Fibroblast of skin of left biceps (primary cell): ENCODE measurements at places on chromosomes 2 and 18.

DNA sequence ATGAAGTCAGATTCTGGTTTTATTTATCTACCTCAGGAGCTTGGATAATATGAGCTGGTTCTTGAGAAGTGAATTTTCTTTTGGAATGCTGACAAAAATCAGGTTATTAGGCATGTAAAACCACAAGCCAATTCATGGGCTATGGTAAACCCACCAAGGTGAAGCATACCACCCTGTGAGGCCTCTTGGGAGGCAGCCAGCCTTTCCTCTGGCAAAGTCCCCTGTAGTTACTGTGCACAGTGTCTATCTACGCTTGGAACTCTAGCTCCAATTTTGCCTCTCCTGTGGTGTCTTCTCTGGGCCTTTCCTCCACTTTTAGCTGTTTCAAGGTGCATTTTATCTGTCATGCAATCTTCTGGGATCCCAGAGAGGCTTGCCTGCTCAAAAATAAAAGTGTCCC lies 242.7 kb upstream of the ZSWIM2 start:
- no peak for DNase-seq

DNA sequence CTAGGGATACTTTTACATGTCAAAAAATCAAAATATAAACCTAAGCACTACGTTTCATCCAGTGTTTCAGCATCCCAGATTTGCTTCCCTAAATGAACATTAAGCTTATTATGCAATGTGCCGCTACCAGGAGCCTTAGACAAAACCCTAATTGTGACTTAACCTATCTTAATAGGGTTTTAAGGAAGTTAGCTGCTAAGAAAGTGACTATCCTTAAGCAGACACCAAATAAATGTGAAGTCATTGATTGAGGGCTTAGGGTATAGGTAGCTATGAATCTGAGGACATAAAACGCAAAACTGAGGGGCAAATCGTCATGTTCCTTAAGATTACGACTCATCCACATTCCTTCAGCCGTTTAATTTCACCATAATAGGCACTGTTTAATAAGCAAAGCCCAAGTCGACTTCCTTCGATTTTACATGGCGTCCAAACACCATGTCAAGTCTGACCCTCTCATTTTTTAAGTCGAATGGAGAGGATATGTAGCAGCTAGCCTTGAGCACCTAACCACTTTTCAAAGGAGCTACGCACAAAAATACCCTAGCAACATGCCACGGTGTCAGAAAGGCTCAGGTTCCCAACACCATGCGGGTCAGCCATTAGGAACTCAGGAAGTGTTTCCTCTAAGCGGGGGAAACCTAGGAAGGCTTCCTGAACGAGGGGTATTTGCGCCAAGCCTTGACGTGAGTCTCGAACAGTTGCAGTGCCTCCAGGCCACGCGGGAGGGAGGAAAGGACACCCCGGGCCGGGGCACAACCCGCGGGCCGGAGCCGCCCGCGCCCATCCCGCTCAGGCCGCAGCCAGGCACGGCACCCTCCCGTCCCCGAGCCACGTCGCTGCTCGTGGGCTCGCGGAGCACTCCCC lies 1.0 kb downstream of the HDLBP start:
- peak; percentile 7 for DNase-seq

GRCh38 chr2:202555356-202555755 lies 79.4 kb upstream of the FAM117B start:
- DNase-seq: no peak

DNA sequence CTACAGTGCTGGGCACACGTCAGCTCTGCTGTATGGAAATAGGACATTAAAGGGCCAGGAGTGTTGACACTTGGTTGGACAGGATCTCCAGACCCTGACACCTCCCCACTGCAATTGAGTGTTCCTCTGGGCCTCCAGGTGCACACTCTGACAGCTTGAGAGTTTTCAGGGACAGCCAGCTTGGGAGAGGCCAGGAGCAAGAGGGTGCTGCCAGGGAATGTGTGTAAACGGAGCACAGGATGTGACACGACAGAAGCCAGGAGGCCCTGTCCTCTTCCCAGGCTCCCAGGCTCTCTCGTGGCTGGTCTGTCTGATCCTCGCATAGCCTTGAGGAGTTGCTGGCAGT lies 318.1 kb upstream of the HS6ST1 start:
- no peak for DNase-seq

DNA sequence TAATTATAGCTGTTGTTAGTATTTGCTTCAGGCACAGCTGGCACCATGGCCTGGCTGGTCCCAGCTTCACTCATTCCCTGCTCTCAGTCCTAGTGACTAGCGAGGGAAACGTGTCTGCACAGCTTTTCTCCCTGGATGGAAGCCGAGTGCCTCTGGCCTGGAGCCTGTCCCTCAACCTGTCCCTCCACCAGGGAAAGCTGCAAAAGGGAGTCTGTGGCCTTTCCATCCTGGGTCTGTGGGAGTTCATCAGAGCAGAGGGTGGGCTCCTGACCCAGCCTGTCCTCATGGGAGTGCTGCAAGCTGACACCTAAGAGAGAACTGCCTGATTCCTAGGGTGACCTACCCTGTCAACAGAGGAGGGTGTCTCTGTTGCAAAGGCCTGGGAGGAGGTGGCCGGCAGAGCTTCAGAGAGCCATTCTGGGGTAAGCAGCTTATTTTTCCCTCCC lies 118.3 kb downstream of the CAPN13 start:
- DNase-seq: no peak

- no peak for DNase-seq
These were observed 900 bp downstream of the C18orf32 start for GRCh38 chr18:49486134-49486533.
